ENCODE measurements at places on chromosomes 7 and 10.

DNA sequence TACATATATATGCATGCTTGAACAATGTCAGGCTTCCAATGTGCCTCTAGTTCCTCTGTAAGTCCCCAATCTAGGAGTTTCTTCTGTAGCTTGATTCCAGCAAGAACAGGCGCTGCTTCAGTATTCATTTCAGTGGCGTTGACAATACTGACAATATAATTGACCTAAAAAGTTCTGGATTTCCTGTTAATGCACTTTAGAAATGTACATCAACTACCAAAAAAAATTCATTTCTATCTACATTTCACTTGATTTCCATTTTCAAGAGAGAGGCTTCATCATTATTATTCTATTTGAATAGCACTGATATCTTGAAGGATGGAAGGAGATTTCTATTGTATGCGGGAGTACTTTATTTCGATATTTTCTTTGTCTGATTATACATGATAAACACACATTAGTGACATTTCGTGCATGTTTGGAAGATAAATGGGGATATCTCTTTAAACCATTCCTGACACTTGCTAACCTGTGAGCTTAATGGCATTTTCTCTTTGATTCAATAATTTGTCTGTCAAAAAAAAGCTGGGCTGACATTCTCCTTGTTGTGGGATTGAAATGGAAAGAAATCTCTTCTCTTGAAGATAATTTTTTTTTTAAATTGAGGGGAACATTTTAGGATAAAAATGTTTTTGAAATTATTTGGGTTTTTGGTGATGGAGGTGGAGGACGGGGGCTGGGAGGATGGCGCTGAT is 568.2 kb downstream of the LRMDA start:
- DNase-seq, result no peak

DNA sequence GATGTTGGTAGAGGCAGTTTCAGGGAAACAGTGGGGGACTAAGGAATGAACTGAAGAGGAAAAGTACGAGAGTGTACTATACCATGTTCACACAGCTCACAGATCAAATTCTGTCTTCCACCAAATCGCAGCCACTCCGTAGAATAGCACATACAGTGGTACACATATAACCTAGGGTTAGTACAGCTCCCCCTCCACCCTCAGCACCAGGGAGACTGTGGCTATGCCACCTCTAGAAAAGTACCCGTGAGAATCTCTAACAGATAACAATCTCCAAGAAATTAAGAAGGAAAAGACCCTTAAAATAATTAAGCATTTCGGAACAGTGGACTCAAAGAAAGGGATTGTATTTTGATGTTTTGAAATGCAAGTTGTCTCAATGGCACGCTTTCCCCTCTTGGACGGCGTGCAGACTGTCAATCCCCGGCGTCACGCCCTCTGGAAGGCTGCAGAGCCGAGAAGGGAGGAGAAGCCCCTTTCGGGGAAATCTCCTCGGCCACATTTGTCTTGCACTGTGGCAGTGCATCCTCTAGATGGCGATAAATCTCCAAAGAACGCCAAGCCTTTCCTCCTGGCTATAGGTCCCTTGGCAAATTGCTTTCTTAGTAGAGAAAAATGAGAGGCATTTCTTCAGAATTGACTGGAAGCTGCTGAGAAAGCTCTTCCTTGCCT is 345.0 kb downstream of the REEP3 start:
- peak; percentile 30 for DNase-seq

- no peak for DNase-seq
These were observed 161.6 kb downstream of the NRCAM start for GRCh38 chr7:108294595-108294994.

DNA sequence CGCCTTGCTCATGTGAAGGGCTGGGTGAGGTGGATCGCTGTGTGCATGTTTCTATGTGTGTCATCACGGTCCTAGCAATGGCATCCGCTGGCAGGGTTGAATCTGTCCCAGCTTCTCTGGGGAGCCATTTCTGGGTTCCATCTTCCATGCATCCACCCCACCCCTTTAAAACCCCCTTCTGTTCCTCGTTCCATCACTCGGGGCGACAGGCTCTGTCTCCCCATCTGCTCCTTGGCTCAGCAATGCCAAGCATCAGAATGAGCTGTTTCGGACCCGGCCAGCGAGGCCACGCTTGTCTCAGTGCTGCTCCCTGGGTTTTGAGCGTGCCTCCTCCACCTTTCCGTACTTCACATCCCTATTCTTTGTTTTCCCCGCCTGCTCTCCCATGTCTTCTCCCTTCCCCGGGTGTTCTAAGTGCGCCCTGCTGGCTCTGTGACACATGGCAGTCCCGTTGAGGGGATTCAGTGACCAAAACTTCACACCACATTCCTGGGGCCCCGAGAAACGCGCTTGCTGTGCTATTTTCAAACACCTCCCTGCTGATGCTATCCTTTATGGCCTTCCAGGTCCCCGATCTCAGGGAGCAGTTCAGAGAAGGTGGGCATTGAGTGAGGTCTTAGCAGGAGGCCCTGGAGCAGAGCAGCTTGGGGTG is 554.1 kb upstream of the FOXK1 start:
- no peak for DNase-seq

GRCh38 chr7:100867040-100867775 is at the start of gene TRIP6:
TRIP6 (plus strand) TSS chr7:100867387; CDS start chr7:100867498, 111 bp downstream.
- peak; percentile 38 for DNase-seq

GRCh38 chr10:49749144-49749543 is 13.0 kb downstream of the OGDHL start:
- no peak for DNase-seq

DNA sequence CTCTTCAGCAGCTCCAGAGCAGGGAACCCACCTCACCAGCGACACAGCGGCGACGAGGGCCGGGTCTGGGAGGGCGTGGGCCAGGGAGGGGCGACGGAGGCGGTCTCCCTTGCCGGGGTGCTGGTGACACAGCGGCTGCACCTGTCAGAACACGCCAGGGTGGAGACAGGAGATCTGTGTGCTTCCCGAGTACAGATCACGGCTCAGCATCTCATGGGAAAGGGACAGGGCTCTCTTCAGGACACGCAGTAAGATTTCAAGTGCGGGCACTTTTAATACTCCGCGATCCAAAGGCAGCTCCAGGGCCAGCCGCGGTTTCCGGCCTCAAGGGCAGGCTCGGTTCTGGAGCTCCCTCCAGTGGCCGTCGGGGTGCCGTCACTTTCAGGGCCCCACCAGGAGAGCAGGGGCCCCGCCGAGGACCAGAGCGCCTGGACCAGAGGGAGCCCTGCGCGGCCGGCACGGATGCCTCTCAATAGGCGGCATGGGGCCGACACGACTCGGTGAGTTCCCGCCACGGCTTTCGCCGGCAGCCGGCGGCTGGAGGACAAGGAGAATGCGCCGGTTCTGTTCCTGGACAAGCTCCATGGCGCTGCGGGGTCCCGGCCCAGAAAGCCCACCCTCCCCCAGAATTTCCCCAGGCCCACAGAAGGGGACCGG is 21.4 kb downstream of the GPR146 start:
- peak; percentile 83 for DNase-seq

- DNase-seq, result no peak
These were observed 24.0 kb upstream of the XPNPEP1 start for GRCh38 chr10:109947111-109947920.

GRCh38 chr10:62709200-62709599 is 95.3 kb upstream of the ADO start:
- DNase-seq, result no peak
